ENCODE measurements at places on chromosomes 11 and 22.

DNA sequence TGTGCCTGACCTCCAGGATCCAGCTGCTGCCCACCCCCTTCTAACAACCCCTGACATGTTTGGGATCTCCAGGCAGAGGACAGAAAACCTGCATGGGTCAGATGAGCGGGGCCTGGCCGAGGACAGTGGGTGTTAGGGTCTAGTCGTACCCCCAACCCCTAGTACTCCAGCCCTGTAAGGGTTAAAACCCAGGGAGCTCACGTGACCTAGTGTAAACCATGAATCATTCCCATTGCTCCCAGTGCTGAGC lies 89.1 kb upstream of the CRYBB3 start:
- DNase-seq: peak; percentile 1

DNA sequence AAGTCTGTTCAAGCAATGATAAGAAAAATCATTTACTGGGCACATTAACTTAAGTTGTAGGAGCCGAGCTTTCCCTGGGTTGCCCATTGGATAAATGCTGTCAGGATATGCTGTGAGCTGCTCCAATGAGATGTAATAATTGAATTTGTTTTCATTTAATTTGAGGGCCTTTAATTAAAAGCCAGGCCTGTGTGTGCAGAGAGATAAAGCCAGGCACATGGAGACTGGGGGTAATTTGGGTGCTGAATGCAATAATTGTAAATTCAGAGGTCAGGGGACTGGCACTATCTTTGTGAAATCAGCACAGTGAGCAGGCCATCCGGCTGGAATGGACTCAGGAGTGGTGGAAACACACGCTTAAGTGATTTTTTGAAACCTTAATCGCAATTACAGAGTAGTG lies 125.8 kb downstream of the OPCML start:
- no peak for DNase-seq

- no peak for DNase-seq
These were observed 20.1 kb upstream of the BDNF start for GRCh38 chr11:27720277-27720830.

DNA sequence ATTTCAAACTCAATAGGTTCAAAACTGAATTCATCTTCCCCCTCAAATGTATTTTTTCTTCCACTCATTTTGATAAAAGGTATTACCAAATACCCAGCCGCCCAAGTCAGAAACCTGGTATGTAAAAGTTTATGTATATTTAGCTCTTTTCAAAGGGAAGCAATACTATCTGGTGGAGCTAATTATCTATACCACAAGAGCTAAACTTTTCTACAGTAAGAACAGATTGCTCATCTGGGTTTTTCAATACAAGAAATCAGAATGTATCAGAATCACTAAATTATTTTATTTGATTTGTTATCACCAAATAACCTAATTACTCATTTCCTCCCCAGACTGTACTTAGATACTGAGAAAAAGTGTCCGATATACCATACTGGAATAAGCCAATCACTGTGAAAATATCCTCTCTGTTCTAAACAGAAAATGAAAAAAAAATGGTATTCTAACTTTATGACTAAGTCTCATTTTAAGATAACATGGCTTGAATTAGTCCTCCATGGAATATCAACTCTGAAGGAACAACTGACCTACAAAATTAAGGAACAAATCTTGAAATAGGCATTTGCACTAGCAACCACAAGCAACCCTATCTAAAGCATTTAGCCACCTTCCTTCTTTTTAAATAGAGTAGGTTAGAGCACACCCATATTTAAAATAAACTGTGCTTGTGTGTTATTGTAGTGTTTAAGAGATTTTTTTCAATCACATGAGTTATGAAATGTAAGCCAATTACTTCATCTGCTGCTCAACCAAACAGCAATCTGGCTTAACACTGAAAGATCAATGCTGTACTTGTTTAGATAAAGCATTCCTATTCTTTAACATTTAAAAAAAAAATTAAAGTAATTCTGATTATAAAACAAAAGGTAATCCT lies 35.0 kb downstream of the RDX start:
- DNase-seq: no peak

DNA sequence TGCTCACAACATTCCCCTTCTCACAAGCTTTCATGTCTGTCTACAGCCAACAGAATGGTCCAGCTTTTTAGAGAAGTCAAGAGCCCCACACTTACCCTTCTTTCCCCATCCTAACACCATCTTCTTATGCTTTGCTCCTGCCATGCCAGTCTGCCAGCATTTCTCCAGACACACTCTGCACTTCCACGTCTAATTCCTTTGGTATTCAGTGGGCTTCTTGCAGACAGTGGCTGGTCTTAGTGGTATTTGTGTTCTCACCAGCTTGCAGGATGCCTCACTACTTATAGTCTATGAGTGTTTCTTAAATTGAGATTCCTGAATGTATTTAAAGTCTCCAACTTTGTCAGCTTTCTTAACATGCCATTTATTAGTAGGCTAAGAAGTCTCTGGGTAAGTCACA lies 154.4 kb downstream of the BBOX1 start:
- no peak for DNase-seq

GRCh38 chr22:19150482-19151328 lies 613 bp upstream of the GSC2 start:
- DNase-seq: no peak

GRCh38 chr22:40685406-40685805 lies 6.1 kb downstream of the MCHR1 start:
- no peak for DNase-seq
